ENCODE measurements at places on chromosomes 11 and 22. TPM values are rescaled to one million over a fixed set of nuclear protein-coding genes. Genes with fewer than 3 reads are reported as not detected.

GRCh38 chr11:129375751-129376657 is at the start of gene BARX2:
Gene BARX2 (plus strand): TSS chr11:129375848. CDS start chr11:129376036, 188 bp downstream.
- peak; percentile 70 for DNase-seq

GRCh38 chr22:50729391-50730012 is 8.5 kb upstream of the ACR start:
- DNase-seq: peak; percentile 34

DNA sequence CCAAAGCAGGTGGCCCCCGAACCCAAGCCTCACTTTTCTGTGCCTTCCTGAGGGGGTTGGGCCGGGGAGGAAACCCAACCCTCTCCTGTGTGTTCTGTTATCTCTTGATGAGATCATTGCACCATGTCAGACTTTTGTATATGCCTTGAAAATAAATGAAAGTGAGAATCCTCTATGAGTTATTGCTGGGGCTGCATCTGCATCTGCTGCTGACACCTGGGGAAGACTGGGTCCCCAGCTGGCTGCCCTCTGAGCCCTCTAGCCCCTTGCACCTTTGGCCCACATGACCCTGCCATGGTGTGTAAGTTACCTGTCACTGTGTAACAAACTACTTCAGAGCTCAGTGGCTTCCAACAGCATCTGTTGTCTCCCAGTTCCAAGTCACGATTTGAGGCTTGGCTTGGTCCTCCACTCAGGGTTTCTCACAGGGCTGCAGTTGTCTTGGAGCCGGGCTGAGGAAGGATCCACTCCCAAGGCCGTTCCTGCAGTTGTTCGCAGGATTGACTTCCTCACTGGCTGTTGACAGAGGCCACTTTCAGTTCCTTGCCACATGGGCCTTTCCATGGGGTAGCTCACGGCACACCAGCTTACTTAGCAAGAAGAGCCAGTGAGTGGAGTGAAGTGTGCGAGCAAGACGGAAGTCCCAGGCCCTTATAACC is 13.5 kb upstream of the UVRAG start:
- DNase-seq: no peak

DNA sequence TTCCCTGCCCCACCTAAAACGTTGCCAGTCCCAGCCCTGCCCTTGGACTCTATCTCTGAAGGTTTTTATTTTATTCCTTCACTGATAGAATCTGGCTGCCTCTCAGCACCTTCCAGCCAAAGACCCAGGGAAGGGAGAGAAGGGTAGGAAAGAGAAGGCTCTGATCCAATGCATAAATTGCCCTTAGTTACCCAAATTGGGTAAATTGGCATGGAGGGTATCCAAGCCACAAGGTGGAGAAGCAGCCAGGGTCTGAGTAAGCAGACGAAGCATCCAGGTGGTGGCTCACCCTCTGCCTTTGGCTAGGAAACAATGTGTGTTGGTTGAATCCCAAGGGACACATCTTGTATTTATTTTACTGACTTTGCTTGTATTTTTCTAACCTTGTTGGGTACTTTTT is 89.0 kb downstream of the FEZ1 start:
- no peak for DNase-seq

- DNase-seq: no peak
These were observed 46.5 kb downstream of the CERK start for GRCh38 chr22:46691571-46691970.

GRCh38 chr11:132770829-132771530 is 761.3 kb downstream of the OPCML start:
- no peak for DNase-seq

The RAB38 gene
- 46.7 TPM for total RNA-seq

DNA sequence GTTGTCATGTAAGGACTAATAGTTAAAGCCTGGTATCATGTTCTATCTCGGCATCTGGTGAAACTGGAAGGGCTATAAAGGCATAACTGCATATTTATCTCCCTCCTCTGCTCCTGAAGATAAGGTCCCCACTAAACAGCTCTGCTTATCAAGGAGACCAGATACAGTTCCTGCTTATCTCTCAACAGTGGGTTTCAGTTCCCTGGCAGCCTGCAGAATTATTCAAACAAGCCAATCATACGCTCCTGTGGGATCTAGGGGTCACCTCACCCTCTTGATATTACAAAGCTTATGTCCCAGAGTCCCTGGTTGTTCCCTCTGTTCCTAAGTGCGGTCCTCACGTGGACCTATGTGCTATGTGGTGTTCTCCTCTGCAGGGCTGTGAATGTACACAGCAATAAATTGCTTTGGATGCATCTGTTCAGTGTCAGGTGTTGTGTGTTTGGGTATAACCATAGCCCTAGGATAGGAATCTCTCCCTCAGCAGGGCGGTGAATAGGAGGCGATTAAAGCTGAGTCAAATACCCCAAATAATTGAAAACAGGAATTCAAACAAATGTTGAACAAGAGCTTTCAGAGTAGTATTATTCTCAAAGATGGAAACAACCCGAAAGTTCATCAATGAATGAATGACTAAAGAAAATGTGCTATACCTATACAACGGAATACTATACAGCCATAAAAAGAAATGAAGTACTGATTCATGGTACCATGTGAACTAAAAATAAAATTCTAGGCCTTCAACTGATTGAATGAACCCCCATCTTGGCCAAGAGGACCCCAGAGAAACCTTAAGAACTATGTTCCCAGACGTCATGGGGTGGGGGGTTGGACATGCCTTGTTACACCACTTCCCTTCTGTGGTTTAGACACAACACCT is 3.1 kb upstream of the OOSP4A start:
- DNase-seq: no peak

The FGF4 gene
- total RNA-seq: not detected

The LRRC56 gene
- total RNA-seq: 3.0 TPM

- DNase-seq: no peak
These were observed 3.6 kb upstream of the OR51L1 start for GRCh38 chr11:4991060-4991459.

GRCh38 chr11:61971248-61972111 is 4.0 kb upstream of the FTH1 start:
- DNase-seq: peak; percentile 88

The SCGB1A1 gene
- total RNA-seq: not detected

The VSTM5 gene
- total RNA-seq: not detected

DNA sequence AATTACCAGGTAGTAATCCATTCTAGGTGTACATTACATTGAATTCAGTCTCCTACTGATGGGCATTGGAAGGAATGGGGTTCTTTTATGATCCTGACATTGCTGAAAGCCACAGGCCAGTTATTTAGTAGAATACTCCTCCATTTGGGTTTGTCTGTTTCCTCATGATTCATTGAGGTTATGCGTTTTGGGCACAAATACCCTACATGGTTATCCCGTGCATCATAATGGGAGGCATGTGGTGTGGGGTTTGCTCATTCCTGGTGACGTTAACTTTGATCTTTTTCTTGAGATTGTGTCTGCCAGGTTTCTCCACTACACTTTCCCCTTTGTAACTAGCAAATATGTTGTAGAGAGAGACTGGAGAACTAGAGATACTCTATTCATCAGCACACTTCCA is 5.5 kb downstream of the FOLR3 start:
- no peak for DNase-seq

GRCh38 chr22:21760640-21761039 is 25.0 kb upstream of the YPEL1 start:
- DNase-seq: no peak

DNA sequence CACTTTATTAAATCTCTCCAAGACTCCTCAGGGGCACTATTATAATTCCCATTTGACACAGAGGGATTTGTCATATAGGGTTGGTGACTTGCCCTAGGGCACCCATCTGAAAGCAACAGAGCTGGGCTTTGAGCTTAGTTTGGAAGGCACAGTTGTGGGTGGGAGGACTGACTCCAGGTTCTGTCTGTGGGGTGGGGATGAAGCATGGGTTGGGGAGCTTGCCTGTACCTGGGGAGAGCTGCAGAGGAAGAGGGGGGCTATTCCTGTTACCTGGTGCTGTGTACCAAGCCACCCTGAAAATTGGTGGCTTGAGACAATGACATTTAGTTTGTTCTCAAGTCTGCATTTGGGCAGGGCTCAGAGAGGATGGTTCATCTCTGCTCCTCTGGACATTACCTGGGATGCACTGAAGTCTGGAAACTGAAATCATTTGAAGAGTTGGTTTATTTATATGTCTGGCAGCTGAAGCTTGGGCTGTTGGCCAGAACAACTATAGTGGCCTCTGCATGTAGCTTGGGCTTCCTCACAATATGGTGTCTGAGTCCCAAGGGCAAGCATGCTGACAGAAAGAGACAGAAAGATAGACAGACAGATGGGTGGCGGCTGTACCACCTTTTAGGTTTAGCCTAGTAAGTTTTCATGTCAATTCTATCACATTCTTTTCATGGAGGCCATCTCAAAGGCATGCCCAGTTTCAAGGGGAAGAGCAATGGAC is 44.9 kb downstream of the LRRC32 start:
- DNase-seq: no peak

DNA sequence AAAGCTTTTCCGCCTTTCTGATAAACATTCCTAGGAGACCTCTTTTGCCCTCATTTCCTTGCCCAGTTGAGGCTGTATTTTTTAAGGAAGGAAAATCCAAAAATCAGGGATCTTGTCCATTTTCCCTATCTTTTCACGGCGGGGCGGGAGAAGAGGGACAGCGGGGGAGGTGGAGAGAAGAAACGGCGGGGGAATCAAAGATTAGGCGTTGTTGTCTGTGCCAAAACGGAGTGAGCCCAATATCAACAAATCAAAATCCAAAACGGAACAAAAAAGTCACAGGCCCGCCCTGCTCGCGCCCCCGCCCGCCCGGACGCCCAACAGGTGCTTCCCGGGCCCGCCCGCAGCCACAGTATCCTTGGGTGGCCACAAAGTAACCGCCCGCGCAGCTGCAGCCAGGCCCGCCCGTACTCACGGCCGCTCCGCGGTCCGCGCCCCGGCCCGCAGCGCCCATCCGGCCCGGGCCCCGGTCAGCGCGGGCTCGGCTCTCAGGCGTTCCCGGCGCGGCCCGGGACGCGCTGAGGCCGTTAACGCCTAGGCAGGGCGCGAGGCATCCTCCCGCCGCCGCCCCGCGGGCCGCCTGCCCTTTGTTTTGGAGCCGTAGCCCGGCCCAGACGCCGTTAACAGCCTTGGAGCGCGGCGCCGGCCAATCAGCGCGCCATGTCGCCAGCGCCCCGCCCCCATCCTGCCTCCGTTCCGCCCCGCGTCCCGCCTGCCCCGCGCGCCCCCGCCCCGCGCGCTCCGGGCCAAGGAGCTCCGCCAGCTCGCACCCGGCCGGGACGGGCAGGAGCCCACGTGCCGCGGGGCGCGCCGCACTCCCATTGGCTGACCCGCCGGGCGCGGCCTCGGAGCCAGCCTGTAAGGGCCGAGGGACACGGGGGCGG is at the start of gene YPEL1:
YPEL1 (minus strand) TSS at position 595 of the 884 bp plus-strand sequence. CDS start 25,050 bp downstream, outside the sequence.
- DNase-seq: peak; percentile 98

The PNPLA3 gene
- total RNA-seq: 6.1 TPM

GRCh38 chr11:103051981-103052380 is 40.0 kb downstream of the DCUN1D5 start:
- DNase-seq: no peak

GRCh38 chr11:128400382-128401203 is 186.8 kb downstream of the ETS1 start:
- no peak for DNase-seq

DNA sequence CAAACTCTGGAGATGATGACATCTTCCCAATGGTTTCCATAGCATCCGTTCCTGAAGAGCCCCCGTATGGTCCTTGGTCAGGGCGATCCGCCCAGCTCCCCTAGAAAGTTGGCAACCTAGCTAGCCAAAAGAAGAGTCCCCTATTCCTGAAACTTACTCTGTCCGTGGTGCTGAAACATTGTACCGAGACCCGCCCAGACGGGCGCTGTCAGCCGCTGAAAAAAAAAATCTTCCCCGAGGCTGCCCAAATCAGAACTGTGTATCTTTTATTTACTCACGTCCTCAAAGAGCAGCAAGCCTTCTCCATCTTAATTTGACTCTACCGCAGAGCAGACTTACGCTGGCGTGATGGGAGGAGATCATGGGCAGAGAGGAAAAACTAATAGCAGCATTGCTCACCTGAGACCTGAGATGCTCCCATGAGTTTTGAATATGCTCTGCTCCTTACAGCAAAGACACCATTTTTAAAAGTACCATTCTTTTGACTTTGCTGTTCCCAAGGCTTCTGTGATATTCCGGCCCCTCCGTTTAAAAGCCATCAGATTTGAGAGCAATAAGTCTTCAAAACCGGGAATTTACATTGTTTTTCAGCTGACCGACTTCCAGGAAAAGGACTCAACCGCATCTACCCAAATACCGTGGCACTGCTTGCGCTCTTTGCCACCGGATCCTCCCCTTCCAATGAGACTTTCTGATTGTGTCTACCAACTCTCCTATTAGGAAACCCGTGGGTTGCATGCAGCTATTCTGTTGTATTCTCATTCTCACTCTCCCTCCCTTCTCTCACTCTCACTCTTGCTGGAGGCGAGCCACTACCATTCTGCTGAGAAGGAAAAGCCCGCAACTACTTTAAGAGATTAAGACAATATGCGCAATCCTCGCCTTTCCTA is at the start of gene SLC17A6:
SLC17A6 (plus strand) TSS at position 786 of the 890 bp plus-strand sequence. CDS start 153 bp downstream, outside the sequence.
- DNase-seq: no peak

The ELFN2 gene
- 4.1 TPM for total RNA-seq

DNA sequence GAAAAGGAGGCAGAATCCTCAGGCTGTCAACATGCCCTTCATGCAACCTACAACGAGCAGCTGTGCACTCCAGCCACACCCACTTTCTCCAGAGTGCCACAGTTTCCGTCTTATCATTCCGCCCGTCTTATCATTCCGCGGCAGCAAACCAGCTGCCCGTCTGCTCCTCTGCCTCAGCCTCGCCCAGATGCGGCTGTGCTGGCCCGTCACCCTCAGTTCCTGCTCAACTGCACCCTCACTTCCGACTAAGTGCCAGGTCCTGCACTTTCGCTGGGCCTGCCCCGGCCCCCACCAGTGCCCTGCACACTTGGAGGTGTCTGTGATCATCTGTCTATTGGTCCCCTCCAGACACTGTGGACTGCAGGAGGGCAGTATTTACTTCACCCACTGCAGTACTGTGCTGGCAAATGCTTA is 43.7 kb downstream of the MICAL3 start:
- no peak for DNase-seq

GRCh38 chr11:65329944-65330403 is 3.7 kb upstream of the DPF2 start:
- DNase-seq: peak; percentile 79

GRCh38 chr22:29718949-29719898 is 579 bp upstream of the CABP7 start:
- DNase-seq: no peak

- DNase-seq: no peak
These were observed 152.2 kb downstream of the SPATA19 start for GRCh38 chr11:133693110-133693509.

GRCh38 chr11:62926680-62927455 is 5.7 kb upstream of the CHRM1 start:
- DNase-seq: no peak

- DNase-seq: no peak
These were observed 12.4 kb downstream of the POU2AF3 start for GRCh38 chr11:111310723-111311122.

The CCDC81 gene
- 2.8 TPM for total RNA-seq

Measured in mesothelial cell of epicardium (in vitro differentiated cells).